ENCODE measurements at places on chromosomes 1 and 21.

GRCh38 chr1:213484333-213484732 is 433.3 kb downstream of the RPS6KC1 start:
- DNase-seq: no peak

- no peak for DNase-seq
Measured at GRCh38 chr1:34771573-34772371, 9.2 kb upstream of the GJB3 start.

- no peak for DNase-seq
Measured at GRCh38 chr1:73781251-73781650, 416.7 kb downstream of the LRRIQ3 start.

DNA sequence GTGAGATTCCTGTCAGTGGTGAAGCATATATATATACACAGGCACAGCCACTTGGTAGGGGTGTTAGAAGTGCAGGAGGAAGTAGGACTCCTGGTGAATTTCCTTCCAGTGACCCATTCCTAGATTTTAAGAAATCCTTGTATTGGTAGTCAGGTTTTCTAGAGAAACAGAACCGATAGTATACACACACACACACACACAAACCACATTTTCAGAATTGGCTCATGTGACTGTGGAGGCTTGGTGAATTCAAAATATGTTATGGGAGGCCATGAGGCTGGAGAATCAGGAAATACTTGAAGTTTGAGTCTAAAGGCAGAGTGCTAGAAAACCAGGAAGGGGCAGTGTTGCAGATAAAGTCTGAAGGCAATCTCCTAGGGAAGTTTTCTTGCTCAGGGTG is 114.2 kb downstream of the FCRL5 start:
- no peak for DNase-seq

- DNase-seq: no peak
Measured at GRCh38 chr1:94038511-94038910, 82.4 kb downstream of the ABCA4 start.

DNA sequence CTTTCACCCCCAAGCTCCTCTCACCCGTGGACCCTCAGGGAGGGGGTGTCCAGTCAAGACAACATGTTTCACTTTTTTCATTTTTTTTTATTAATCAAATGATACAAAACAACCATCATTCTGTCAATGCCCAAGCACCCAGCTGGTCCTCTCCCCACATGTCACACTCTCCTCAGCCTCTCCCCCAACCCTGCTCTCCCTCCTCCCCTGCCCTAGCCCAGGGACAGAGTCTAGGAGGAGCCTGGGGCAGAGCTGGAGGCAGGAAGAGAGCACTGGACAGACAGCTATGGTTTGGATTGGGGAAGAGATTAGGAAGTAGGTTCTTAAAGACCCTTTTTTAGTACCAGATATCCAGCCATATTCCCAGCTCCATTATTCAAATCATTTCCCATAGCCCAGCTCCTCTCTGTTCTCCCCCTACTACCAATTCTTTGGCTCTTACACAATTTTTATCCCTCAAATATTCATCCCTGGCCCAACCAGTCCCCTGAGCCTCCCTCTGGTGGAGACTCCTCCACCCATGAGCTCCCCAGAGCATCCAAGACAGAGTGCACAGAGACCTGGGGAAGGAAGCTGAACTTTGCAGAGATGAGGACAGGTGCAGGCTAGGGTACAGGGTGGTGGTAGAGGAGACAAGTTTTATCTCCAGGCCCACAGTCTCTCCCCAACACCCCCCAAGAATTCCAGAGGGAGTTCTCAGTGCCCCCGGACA is 1.4 kb upstream of the S100A16 start:
- DNase-seq: no peak

GRCh38 chr21:17460094-17460493 is 52.7 kb upstream of the CXADR start:
- no peak for DNase-seq

DNA sequence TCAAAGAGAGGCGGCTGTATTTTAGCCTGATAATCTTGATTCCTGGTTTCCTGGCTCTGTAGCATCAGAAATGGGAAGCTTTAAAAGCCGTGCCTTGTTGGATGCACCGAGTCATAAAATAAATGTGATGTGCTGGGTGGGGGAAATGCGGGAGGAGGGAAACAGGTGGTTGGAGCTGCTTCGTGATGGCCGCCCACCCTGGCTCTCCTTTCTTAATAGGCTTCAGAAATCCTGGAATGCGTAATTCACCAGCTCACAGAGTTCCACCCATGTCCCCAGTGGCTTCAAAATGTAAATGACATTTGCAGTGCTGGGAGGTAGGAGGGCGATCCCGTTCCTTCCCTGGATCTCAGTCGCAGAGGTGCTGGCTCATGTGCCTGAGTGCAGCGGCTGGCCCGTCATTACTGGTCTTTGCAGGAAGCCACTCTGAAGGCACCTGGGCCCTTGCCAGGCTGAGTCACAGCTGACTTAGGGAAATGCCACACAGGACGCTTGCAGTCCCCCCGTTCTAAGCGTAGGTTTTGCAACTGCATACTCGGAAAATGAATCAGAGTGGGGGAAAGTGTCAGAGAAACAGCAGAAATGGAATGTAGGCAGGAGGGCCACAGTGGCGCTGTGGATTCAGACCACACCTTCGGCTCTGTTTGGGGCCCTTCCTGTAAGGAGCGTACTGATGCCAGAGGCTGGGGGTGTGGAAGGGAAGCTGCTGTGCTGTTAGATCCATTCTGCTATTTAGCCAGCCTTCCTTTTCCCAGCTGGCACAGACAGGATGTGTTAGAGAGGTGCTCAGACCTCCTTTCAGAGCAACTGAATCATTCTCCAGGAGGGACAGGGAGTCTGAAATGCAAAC is 37.6 kb downstream of the GALNT2 start:
- DNase-seq: peak; percentile 100

DNA sequence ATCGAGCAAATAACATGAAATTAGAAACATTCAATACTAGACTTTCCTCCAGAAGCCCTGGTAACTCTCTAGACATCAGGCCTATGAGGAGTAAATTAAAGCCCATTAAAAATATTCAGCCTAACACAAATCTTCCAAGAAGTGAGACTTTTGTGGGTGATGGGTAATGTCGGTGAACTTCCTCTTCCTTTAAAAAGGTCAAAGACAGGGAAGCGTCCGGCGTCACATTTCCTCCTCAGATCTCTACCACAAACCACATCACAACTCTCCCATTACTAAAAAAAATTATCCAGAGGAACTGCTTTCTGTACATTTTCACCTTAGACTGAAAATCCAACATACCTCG is 1.4 kb downstream of the EIF4G3 start:
- no peak for DNase-seq

DNA sequence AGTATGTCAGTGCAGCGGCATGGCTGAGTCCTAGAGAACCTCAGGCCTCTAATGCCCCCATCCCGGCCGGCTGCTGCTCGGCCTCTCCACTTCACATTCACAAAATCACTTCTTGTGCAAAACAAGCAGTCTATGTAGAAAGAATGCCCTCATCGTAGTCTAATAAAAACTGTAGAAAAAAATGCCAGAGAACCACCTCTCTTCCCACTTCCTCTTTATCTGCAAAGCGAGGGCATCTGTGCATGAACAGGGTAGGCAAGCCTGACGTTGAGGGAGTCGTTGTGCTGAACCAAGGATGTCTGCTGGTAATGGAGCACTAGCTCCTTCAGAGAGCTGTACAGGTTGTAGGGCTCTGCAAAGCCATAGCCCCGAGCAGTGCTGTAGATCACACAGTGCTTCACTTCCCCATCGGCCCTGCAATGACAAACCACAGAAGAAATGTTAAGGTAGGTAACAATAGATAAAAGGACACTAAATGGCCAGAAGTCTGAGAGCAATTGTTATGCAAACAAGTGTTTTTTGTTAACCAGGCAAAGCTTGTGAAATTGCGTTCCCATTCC is 88.9 kb downstream of the PIK3R3 start:
- DNase-seq: no peak

DNA sequence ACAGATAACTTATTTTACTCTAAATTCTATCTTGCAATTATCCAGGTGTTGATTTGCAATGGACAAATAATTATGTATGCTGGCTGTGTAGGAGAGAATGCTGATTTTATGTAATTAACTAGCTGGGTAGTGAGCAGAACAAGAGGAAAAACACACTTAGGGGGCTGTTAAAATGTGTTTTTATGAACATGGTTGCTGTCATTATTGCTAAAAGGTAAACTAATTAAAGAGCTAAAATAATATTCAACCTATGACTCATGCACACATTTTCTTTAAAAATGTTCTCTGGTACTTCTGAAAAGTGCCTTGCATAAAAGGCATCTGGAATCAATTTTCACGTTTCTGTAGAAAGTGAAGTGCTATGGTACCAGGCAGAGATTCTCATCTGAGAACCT is 192.8 kb upstream of the C8B start:
- DNase-seq: peak; percentile 14

DNA sequence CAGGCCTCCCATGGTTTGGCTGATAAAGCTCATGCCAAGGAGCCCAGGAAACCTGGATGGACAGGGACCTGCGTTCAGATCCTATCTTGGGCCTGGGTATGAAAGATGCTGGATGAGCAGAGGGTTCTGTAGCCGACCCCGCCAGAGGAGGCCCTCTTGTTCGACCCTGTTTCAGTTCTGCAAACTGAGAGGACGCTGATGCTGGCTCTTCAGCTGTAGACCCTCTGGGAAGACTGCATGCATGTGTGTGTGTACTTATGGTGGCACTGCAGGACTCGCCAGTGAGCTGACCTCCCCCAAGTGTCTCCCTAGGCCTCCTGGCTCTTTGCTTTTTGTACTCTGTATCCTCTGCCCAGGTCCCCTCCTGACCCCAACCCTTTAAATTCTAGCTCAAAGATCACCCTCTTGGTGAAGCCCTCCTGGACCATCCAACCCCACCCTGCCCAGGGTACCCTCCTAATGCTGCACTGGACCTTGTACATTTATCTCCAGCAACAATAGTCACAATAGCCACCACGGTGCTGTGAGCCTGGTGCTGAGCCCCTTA is 1.6 kb downstream of the EPS8L3 start:
- DNase-seq: no peak

DNA sequence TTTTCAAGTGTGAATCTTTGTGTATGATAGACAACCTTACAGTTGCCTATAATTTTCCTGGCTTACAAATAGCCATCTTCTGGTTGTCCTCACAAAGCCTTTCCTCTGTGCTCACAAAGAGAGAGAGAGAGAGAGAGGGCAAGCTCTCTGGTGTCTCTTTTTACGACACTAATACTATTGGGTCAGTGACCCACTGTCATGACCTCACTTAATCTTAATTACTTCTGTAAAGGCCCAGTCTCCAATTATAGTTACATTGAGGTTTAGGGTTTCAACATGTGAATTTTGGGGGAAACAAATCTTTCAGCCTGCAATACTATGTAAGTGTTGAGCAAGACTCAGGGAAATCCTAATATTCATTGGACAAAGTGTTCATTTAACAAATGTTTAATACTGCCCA is 167.4 kb upstream of the COL11A1 start:
- DNase-seq: peak; percentile 66

DNA sequence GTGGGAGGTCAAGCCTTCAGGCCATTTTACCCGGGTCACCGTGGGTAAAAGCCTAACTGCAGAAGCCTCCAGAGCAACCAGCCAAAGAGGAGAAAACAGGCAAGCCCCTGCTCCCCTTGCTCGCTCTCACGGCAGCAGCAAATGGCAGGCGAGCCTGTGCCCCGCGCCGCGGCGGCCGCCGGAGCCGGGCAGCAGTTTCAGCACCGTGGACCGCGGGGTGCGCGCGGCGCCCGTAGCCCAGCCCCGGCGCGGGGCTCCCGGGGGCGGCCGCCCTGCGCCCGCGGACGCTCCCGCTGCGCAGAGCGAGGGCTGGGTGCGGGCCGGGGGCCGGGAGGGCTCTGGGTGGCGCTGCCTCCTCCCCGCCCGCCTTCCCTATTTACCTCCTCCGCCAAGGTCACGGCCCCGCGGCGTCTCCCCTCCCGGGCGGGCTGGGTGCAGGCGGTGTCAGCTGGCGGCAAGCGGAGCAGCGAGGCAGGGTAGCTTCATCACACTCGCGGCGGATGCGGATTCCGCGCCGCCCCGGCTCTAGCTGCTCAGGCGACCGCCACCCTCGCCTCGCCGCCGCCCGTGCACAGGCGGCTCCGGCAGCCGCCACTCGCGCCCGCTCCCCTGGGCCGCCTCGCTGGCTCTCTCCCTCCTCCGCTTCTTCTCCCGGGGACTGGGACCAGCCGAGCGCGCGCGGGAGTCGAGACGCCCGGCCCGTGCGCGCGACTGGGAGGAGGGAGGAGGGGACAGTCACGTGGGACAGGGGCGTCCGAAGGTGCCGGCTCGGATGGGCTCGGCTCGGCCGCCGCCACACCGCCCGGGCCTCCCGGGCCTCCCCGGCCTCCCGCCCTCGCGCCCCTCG is at the start of gene RGS7:
TSS of gene RGS7 (minus strand) at position 687 of the 847 bp plus-strand sequence.
- peak; percentile 70 for DNase-seq

- DNase-seq: no peak
Measured at GRCh38 chr1:26102119-26102518, 9.5 kb upstream of the PDIK1L start.

GRCh38 chr21:18354947-18355346 is 48.6 kb downstream of the TMPRSS15 start:
- DNase-seq: no peak

- no peak for DNase-seq
Measured at GRCh38 chr1:10304295-10304694, 93.9 kb downstream of the KIF1B start.

GRCh38 chr1:53286955-53287354 is 40.9 kb downstream of the LRP8 start:
- no peak for DNase-seq

- no peak for DNase-seq
Measured at GRCh38 chr1:104768466-104768865, 1018.8 kb downstream of the AMY1C start.

- no peak for DNase-seq
Measured at GRCh38 chr1:201116091-201116490, 3.9 kb upstream of the CACNA1S start.

- DNase-seq: no peak
Measured at GRCh38 chr1:228457017-228457395, 30.2 kb upstream of the RNF187 start.

DNA sequence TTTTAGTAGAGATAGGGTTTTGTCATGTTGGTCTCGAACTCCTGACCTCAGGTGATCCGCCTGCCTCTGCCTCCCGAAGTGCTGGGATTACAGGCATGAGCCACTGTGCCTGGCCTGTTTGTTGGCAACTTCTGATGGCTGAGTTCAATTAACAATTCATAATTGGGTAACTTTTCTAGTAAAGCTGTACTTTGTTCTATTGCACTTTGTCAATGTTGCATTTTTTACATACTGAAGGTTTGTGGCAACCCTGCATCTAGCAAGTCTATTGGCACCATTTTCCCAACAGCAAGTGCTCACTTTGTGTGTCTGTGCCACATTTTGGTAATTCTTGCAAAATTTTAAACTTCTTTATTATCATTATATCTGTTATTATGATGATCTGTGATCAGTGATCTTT is 64.5 kb upstream of the USP24 start:
- no peak for DNase-seq

GRCh38 chr1:160829766-160830165 is 32.9 kb downstream of the CD244 start:
- no peak for DNase-seq
